Esophagus mucosa (tissue), 1 donor: ENCODE measurements at places on chromosomes 5 and 9. TPM values are rescaled to one million over a fixed set of nuclear protein-coding genes. Genes with fewer than 3 reads are reported as not detected.

Gene FGF10
- 0.20 TPM for total RNA-seq

Gene CXCL14
- 179 TPM for total RNA-seq

Gene MEIKIN
- not detected for total RNA-seq

Gene QRFP
- not detected for total RNA-seq

Gene C1QTNF3
- total RNA-seq = 1.2 TPM

Gene CNTNAP3B
- 10.4 TPM for total RNA-seq

Gene FSD1L
- 2.3 TPM for total RNA-seq

Gene ADAMTS19
- not detected for total RNA-seq

Gene EIF4E1B
- not detected for total RNA-seq
